Cardiac muscle cell (in vitro differentiated cells and primary cell): ENCODE measurements at places on chromosomes 13 and 19. TPM values are rescaled to one million over a fixed set of nuclear protein-coding genes. Genes with fewer than 3 reads are reported as not detected.
A peak's percentile ranks its signal among the peaks of the same experiment; 100 is the strongest.

- no peak for DNase-seq
Measured at GRCh38 chr13:110557610-110558305, 3.8 kb downstream of the RAB20 start.

DNA sequence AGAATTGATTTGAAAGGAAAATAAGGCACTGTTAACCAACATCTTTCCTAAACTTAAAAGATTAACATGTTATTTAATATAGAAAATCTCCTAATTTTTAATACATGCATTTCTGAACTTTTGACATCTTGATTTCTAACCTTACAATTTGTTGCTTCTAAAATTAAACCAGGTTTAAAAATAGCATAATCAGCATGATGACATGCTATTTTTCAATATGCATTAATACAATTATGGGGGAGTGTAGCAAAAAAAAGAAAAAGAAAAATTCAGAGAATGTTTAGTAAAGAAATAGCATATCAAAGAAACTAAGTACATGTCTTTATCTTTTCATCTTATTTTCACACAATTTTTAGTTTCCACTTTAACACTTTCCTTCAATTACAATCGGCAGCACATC lies 98.7 kb downstream of the PCDH9 start:
- no peak for DNase-seq

GRCh38 chr19:4075373-4075772 lies 8.7 kb upstream of the ZBTB7A start:
- DNase-seq: no peak

- DNase-seq: peak; percentile 35
Measured at GRCh38 chr13:35475960-35476943, at the start of gene MAB21L1. TSS of gene MAB21L1 (minus strand) at chr13:35476689. CDS start at chr13:35476138, 551 bp downstream.

GRCh38 chr13:44969551-44970484 lies 19.5 kb downstream of the NUFIP1 start:
- DNase-seq: peak; percentile 70

DNA sequence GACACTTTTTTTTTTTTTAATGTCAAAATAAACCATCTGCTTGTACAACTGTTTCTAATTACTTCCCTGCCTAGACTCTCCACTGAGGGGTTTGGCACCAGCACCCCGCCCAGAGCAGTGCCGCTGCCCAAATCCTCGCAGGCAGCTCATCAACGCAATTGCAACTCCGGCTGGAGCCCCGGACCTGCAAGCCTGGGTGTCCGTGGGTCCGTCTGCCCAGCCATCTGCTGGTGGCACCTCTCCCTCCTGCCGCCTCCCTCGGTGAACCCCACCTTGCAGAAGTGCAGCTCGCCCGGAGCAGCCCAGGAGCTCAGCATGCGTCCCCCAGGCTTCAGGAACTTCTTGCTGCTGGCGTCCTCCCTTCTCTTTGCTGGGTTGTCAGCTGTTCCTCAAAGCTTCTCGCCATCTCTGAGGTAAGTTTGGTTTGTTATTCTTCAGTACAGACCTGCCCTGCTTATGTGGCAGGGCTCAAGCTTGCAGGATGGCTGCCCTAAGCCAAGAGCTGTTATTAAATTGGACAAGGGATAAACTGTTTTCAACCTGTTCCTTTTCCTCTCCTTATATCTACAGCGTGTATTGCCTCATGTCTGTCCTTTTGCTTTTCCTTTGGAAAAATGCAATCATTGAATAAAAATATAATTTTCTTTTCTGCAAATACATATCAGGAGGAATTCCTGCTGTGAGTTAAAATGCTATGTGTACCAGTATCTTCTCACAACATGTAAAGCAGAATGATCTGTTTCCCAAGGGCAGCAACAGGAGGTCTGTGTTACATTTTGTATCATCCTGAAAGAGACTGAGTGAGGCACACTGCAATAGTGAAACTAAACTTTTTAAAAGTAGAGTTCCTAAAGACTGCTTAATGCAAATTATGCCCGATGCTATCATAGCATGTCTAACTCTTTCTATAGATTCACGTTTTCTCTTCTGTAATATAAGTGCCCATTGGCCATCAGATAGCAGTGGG lies at the start of gene ITGBL1:
TSS of gene ITGBL1 (plus strand) at position 157 of the 967 bp plus-strand sequence. CDS start at position 316, 159 bp downstream.
- peak; percentile 8 for DNase-seq

- DNase-seq: peak; percentile 21
Measured at GRCh38 chr13:81171065-81171647, 830.2 kb upstream of the SPRY2 start.

GRCh38 chr13:44903574-44903985 lies 85.7 kb downstream of the NUFIP1 start:
- peak; percentile 95 for DNase-seq

GRCh38 chr13:32038343-32038742 lies 6.8 kb downstream of the FRY start:
- DNase-seq: no peak

- DNase-seq: no peak
Measured at GRCh38 chr19:12295191-12295590, 508 bp upstream of the ZNF44 start.

- no peak for DNase-seq
Measured at GRCh38 chr13:26837997-26838396, 77.4 kb upstream of the GPR12 start.

DNA sequence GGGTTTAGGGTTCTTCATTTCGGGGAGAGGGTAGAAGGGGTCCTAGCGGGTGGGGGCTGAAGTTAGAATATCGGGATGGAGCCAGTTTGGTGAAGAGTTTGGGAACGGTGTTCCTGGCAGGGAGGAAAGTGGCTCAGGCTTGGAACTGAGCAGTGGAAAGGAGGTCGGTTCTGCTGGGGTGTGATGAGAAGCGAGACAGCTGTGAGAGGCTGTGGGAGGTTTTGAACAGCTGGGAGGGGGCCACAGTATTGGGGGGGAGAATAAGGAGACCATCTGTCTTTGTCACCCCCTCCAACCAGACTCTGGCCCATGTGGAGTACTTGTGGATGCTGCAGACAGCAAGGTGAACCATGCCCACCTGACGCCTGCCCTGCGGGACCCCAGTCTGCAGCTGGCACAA lies 1.0 kb upstream of the TM6SF2 start:
- DNase-seq: no peak

- no peak for DNase-seq
Measured at GRCh38 chr19:5907241-5907640, 2.6 kb downstream of the VMAC start.

GRCh38 chr13:51122868-51123566 lies 11.9 kb upstream of the C13orf42 start:
- no peak for DNase-seq

GRCh38 chr19:51525651-51526050 lies 5.8 kb downstream of the SIGLEC6 start:
- no peak for DNase-seq

The LILRA1 gene
- total RNA-seq: not detected in 2 replicates

The MISP3 gene
- total RNA-seq: 16.0 and 19.4 TPM in 2 replicates

The CYP2A6 gene
- 0.42 TPM in 1 of 2 replicates, not detected in the other for total RNA-seq

The ZSCAN5C gene
- not detected in 2 replicates for total RNA-seq

The SKA3 gene
- total RNA-seq: 4.1 and 7.8 TPM in 2 replicates

The KCTD4 gene
- not detected in 2 replicates for total RNA-seq
